ENCODE measurements at places on chromosomes 5 and 9.

GRCh38 chr9:116088396-116088795 lies 65.2 kb upstream of the PAPPA start:
- DNase-seq: no peak

- DNase-seq: no peak
Measured at GRCh38 chr9:136564379-136564988, 18.6 kb upstream of the NOTCH1 start.

- DNase-seq: no peak
Measured at GRCh38 chr9:100216178-100216787, 117.2 kb downstream of the INVS start.

DNA sequence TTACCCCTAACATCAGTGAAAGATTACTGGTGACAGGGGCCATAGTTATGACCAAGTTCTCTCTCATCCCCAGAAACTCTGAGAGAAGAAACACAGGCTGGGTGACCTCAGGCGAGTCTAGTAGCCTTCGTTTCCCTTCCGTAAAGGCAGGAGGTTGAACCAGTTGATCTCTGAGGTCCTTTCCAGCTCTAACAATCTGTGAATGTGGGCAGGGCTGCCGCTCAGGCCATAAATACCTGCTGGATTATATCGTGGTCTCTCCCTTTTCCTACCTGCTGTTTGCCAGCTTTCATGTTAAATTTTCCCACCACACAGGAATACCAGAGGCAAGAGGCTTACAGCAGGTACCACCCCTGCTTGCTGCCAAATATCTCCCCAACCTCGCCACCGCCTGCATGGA lies 357.5 kb downstream of the SH3GL2 start:
- DNase-seq: no peak

GRCh38 chr5:74761241-74761640 lies 5.7 kb downstream of the GFM2 start:
- no peak for DNase-seq

DNA sequence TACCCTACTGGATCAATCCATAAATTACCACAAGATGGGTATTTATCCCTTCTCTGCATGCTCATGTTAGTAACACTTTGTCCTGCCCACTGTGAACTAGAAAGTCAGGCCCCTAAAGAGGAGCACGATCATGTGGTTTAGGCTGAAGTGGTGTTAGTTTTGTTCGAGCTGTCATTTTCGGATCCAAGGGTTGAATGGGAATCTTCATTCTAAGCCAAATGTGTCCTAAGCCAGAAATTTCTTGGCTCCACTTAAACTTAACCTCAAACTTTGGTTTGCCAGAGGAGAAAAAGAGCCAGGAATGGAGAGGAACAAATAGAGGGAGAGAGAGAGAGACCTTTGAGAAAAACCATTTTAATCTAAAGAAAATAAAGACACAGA lies 837.7 kb upstream of the ZNF608 start:
- DNase-seq: no peak

- no peak for DNase-seq
Measured at GRCh38 chr9:113966394-113966793, 90.3 kb downstream of the ZNF618 start.

- no peak for DNase-seq
Measured at GRCh38 chr5:80623999-80624398, 30.5 kb upstream of the MSH3 start.

DNA sequence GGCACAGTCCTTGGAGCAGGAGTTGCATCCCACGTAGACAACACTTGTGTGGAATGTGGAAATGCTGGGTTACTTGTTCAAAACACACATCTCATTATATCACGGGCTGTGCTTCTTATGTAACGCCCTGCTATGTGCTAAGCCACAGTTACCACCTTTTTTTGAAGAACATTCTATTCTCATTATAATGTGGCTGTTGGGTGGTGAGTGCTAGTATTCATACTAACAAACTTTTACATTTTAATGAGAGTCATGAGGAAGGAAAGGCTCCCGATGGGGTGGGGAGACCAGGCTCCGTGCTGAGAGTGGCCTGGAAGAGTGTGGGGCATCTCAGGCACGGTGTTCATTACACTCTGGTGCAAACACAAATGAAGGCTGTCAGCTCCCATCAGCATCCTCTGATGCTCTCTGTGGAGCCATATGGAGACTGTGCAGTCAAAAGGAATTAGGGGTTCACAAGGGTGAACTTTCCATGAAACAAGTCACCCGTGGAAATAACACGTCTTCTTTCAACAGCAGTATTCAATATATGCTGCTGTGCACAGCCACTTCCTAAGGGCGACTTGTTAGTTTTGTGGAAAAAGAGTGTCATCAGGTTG lies 153.1 kb upstream of the RAPGEF1 start:
- no peak for DNase-seq

DNA sequence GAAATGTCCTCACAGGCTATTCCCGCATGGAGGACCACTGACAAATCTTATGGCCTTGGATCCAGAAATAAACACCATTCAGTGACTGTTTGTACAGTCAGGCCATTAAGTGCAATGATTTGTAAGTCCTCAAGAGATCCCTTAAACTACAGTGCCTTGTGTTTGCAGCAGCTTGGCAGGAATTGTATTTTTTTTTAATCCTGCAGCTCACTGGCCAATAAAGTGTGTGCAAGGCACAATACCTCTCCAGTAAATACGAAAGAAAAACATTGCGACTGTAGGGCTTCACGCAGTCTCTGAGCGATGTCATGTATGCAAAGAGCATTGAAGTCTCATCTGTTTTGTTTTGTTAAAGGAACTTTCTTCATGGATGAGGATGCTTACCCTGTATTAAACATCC lies 74.2 kb upstream of the TUSC1 start:
- no peak for DNase-seq

- no peak for DNase-seq
Measured at GRCh38 chr5:72847439-72847838, 31.0 kb downstream of the TNPO1 start.

GRCh38 chr5:53603009-53603687 lies 42.7 kb downstream of the NDUFS4 start:
- no peak for DNase-seq
